Epithelial cell of esophagus (primary cell): ENCODE measurements at places on chromosomes 11 and 22.

- no peak for DNase-seq
These were observed 255.2 kb upstream of the ZC3H12C start for GRCh38 chr11:109838026-109838425.

DNA sequence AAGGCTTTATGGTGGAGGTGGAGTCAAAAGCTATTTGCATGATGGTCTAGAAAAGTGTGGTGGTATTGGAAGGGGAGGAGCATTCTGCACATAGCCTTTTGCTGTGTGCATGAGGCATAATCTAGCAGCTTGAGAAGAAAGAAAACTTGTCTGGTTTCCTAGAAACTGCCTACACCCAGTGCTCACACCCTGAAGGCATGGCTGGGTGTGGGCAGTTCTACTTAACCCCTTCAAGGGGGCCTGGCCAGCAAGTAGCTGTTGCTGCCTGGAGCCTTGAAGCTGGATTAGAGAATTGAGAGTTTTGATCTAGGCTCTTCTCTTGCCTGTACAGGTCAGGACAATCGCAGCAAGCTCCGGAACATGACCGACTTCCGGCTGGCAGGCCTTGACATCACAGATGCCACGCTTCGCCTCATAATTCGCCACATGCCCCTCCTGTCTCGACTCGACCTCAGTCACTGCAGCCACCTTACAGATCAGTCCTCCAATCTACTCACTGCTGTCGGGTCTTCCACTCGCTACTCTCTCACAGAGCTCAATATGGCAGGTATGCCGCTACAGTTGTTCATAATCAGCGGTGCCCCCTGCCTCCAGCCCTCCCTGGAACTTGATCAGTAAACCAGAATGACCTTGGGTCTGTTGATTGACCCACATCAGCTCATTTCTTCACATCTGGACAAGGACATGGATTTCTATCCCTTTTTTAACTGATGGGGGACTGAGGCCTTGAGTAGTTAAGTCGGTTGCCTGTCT is 12.2 kb upstream of the GRK2 start:
- DNase-seq = peak; percentile 84

DNA sequence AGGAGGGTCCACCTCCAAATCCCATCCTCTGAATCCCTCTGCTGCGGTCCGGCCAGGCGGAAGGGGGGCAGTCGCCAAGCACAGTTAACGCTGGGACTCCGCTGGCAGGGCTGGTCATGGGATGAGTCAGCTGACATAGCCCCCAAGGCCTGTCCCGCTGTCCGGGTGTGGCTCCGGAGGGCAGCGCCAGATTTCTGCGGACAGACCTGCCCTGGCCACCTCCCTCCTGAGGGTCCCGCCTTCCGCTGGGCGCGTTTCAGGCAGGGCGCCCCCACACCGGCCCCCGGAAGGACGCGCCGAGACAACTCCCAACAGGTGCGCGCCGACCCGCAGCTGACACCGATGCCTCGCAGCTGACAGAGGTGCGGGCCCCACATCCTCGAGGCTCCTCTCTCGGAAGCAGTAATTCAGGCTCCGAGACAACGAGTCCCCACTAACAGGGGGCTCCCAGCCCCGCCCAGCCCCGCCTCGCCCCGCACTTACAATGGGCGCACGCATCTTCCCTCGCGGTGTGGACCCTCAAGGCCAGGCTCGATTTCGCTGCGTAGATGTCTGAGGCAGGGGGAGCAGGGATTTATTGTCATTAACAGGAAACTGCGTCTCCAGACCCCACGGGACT is 607 bp downstream of the PLAAT3 start:
- no peak for DNase-seq

DNA sequence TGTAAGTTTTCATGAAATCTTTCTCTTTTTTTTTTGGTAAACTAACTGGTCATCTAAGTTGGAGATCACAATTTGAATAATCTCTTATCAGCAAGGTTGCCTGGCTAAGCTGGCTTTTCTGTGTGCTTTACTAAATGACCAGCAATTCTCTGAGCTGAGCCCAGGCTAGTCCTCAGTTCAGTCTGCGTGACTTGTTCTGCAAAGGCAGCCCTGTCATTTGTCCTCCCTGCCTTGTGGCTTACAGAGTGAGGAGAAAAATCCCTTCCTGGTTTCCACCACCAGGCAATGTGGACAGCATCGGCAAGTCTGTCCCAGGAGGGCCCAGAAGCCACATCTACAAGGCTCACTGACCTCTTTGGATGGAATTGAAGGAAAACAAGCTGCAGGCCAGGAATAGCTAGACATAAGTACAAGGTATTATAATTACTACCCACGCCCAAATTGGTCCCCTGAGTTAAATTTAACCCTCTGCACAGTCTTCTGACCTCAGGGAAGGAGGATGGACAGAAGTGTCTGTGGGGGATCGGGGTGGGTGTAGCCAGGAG is 108.6 kb downstream of the SCN3B start:
- no peak for DNase-seq

- no peak for DNase-seq
These were observed 22.4 kb downstream of the CCDC82 start for GRCh38 chr11:96367342-96367741.

DNA sequence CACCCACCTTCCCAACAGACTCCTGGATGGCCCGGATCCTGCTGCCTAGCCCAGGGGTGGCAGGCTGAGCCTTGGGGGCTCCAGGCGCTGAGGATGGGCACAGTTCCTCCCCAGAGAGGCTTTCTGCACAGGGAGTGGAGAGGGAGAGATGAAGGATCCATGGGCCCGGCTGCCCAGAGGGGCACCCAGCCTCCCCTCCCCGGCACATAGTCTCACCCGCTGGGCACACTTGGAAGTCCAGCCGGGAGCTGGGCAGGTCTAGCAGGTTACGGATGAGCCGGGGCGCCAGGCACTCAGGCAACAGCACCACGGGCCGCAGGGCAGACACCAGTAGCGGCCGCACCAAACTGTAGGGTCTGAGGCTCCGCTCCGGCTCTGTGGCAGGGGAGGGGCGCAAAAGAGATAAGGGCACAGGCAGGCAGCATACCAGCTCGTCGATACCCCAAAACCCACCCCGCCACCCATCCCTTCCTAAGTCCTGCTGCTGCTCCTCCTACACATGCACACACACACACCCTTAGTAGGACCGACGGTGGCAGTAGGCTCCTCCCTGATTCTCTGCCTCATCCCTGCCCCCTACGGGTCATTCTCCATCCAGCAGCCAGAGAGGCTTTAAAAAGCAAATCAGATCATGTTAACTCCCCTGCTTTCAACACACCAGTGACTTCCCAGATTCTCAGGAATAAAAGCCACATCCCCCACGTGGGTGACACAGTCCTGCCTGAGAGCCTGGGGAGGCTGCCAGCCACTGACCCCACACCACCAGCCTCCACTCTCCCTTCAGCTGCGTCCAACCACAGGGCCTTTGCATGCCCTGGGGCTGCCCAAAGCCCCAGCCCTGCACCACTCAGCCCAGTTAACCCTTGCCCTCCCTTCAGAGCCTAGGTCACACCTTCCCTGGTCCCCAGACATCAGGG is 6.5 kb upstream of the MFNG start:
- peak; percentile 49 for DNase-seq

GRCh38 chr22:27794226-27794625 is 7.3 kb downstream of the MN1 start:
- DNase-seq = no peak

DNA sequence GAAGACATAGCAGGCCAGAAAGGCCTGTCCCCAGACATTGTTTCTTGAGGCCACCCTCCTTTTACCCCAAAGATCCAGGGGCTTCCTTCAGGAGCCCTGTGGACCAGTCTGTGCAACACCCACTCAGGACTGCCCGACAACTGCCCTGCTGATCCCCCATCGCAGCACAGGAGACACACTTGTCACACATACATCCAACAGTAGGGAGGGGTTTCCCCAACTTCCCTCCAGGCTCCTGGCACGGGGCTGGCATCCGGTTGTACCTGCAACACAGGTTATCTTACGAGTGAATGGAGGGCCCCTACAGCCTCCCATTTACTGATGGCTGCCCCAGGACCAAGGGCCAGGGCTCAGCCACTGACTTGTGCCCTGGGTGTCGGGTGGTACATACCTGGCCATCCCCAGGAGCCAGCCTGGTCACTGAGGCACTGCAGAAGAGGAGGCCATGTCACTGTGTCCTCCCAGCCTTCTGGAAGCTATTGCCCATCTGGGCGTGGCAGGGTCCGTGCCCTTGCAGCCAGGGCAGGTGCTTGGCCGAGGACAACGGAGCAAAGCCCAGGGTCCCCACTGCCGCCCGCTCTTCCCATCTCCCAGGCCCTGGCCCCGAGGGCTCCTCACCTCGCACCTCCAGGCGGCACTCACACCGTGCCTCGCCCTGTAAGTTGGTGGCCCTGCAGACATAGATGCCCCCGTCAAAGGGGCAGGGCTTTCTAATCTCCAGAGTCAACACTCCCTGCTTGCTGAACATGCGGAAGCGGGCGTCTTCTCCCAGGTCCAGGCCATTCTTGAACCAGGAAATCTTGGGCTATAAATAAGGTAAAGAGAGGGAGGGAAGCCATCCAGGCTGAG is 20.8 kb downstream of the MYBPC3 start:
- DNase-seq = peak; percentile 23

GRCh38 chr11:128546916-128547315 is 40.4 kb downstream of the ETS1 start:
- DNase-seq = no peak

DNA sequence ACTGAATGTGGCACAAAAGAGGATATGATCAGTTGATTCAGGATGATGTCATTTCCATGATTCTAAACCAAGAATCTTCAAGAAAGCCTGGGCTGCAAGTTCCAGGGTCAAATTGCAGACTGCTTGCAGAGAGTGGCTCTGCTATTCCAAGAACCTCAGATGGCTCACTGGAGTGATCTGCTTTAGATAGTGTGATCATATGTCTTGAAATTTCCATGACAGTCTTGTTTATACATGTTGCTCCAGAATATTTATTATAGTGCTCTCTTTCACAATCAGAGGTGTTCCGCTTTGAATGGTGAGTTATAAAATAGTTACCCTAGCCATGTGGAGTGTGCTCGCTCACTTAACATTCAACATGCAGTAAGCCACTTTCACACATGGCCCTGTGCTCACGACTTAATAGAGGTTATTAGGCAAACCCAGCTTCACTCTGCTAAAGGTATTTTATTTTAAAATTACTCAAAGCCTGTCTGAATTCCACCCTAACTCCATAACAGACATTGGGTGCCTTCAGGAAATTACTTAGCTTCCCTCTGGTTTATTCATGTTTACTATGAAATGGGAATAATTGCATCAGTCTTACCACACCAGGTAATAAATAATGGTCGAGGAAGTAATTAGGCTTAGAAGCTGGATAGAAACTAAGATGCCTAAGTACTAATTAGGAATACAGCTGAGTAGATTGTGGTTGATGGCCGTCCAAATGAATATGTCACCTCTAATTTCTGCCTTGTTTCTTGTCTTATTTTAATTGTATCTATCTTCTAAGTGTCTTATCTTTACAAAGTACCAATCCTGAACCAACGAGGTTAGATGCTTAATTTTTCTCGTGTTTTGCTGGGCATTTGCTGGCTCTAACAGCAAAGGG is 187.9 kb downstream of the ETS1 start:
- peak; percentile 68 for DNase-seq

GRCh38 chr11:18612394-18612793 is 12.8 kb downstream of the MISFA start:
- DNase-seq = no peak

- peak; percentile 59 for DNase-seq
These were observed 61.0 kb downstream of the BMAL1 start for GRCh38 chr11:13338427-13339069.

DNA sequence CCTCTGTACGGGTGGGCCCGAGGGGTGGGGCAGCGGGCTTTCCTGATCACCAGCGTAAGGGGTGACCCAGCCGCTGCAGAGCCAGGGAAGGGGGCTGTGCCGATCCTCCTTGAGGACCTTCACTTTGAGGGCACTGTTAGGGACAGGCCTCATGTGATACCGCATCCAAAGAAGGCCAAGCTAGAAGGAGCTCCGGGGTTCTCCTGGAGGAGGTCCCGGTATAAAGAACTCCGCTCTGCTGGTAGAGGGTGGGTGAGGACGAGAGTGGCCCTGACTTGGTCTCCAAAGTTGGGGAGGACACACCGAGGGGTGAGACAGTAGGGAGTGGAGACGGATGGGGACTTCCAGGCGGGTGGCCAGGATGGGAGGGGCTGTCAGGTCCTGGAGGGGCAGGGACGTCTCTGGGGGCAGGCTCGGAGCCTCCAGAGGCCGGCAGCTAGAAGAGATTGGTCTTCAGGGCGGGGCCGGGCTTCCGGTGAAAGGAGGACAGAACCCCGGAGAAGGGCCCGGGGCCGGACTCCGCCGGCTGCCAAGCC is 4.6 kb downstream of the PHOX2A start:
- peak; percentile 23 for DNase-seq

DNA sequence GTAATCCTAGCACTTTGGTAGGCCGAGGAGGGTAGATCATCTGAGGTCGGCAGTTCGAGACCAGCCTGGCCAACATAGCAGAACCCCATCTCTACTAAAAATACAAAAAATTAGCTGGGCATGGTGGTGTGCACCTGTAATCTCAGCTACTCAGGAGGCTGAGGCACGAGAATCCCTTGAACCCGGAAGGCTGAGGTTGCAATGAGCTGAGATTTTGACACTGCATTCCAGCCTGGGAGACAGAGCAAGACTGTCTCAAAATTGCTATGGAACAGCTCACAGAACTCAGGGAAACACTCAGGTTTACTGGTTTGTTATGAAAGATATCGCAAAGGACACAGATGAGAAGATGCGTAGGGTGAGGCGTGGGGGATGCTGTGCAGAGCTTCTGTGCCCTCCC is 2.7 kb downstream of the FAM118A start:
- no peak for DNase-seq

DNA sequence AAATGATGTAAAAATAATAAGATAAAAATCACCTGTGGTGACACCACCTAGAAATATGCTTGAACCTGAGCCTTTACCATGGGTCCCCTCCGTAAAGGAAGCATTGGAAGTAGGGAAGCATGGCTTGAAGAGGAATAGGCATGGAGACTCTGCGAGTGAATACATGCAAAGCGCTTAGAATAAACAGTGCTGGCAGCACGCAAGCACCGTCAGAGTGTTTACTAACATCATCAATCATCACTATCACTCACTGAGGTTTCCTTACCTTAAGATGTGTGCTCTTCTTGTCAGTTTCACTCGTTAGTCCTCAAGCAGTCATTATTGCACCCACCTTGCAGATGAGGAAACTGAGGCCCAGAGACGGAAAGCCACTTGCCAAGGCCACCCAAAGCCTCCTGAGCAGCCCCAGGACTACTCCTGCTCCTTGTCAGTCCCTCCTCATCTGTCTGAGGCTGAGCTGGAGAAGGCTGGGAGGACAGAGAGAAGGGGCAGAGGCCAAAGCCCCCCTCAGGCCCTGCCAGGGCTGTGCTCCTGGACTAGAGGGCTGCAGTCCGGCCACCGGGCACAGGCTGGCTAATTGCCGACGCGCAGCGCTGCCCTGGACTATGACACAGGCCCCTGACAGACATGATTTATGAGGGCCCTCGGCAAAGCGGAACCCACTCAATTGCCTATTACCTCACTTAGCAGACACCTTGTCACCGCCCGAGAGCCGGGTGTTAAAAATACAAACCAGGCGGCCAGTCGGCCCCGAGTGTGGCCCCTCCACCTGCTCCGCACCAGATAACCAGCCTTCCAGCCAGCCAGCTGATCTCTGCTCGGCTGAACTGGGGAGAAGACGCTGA is 168.9 kb downstream of the MN1 start:
- DNase-seq = peak; percentile 78

GRCh38 chr22:28819253-28820096 is 19.1 kb upstream of the XBP1 start:
- DNase-seq = no peak
